Cerebellum (tissue), 4 donors: ENCODE measurements at places on chromosomes 3 and 15. TPM values are rescaled to one million over a fixed set of nuclear protein-coding genes. Genes with fewer than 3 reads are reported as not detected.

GRCh38 chr3:184172681-184173373, 1.8 kb upstream of the AP2M1 start:
- DNase-seq = no peak

DNA sequence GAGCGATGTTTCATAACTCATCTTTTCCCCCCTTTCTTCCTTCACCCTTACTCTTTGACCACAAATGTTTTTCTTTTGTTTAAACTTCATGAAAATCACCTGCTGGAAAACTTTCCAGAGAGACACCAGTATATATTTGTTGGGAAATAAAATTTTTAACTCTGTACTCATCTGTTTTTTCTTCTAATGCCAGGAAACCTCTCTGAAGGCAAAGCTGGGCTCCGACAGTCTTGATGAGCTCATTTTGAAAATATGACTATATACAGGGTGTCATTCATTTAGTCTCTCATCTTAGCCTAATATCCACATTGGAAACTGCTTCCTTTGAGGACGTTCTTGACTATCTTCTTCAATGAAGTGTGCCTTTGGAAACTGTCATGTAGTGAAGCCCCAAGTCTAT, 339.6 kb upstream of the ROBO2 start:
- DNase-seq = no peak

DNA sequence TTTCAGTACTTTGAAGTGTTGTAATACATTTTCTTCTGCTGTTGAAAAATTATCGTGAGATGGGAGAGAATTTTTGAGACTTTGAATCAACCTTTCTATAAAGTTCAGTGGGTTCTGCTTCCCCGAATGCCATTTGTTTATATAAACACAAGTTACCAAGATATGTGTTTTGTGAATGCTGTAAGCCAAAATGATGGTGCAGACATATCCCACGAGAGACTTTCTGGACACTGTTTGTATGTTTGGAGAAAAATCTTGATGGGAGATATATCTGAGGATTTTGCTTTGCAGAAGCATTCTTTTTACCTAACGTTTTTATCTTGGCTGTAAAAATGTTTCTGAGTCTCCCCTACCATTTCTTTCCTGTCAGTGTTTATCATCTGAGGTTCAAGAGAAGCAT, 526.6 kb upstream of the ZNF717 start:
- no peak for DNase-seq

- no peak for DNase-seq
Observed at GRCh38 chr3:43709022-43709421, 18.3 kb downstream of the ABHD5 start.

DNA sequence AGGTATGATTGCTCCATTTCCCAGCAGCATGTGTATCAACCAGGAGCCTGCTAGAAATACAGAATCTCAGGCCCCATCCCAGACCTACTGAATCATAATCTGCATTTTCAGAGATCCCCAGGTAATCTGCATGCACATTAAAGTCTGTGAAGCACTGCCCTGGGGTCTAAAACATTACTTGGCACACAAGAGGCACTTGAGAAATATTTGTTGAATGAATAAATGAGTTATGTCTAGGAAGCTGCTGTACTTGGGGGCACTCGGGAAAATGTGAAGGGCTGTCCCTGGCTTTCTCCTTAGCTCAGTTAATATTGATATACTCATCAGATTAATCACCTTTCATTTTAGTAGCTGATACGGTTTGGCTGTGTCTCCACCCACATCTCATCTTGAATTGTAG, 184.4 kb downstream of the RORA start:
- no peak for DNase-seq

DNA sequence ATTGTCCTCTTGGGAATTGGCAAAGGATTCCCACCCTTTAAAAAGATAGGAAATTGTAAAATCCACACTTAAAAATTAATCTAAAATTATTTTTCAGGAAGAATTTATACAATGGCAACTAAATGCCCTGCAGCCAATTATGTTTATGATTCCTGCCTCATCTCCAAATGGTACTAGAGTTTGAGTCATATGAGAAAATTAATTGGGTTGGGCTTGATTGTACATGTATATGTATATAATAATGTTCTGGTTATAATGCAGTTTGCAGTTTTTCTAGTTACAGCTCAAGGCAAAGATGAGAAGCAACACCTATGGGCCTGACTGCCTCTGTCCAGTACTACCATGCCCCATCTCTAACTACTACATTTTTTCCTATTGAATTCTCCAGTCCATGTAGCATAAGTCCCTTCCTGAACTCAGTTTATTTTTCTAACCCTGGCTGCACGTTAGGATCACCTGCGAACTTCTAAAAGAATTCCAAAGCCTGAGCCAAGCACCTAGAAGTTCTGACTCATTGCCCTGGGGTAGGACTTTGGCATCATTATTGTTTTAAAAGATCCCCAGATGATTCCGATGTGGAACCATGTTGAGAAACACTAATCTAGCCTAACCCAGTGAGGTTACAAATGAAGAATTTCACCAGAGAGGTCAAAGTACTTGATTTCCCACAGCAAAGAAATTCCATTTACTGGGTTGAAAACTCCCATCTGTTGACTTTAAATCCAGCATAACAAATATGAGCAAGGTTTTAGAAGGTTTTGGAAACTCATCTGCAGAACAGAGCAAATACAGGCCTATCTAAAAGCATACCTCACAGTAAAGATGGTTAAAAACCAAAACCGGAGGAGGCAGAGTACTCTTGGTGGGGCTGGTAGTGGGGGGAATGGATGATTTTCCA, 19.4 kb downstream of the TGFBR2 start:
- DNase-seq = no peak

DNA sequence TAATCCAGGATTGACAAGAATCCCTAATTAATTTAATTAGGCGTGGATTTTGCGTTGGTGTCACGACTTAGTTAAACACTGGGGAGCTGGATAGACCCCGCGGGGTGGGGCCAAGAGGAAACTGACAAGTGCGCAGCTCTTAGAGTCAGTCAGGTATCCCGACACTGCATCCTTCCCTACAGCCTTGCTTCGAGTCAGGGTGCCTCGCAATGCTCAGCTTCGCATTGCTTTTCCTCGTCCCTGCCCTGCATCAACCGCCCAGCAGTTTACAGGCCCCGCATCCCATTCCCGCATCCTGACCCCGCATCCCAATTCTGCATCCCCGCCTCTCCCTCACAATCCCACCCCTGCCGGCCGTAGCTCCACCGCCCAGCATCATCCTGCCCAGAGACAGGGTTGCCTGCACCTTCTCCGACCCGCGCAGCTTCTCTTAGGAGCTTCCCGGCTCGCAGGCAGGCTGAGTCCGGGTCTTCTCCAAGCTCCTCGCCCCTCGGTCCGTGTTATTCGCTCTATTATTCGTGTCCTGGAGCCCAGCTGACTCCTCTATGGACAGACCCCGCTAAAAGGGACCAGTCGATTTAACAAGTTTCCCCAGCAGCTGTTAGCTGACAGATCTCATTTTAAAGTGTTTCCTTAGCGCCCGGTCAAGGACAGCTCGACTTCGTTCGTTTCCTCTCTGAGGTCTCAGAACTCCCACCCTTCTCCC, 699 bp upstream of the SHOX2 start:
- DNase-seq = no peak

DNA sequence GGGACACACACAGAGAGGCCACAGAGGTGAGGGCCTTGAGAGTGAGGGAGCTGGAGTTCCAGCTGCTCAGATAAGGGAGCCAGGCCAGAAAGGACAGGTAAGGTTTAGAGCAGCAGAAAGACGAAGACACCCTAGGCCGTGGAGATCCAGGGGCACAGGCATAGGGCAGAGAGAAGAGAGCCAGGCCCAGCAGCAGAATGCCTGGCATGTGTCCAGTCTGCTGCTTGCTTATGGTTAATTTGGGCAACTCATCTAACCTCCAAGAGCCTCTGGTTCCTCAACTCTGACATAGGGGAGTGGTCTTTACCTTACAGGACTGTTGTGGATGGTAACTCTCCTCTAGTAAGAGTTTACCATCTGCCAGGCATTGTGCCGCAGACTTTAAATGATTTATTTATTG, 35.9 kb downstream of the STARD5 start:
- no peak for DNase-seq

- DNase-seq = no peak
Observed at GRCh38 chr3:40763807-40764206, 239.0 kb downstream of the ZNF621 start.

- DNase-seq = no peak
Observed at GRCh38 chr3:142664311-142664710, 59.5 kb upstream of the TRPC1 start.

DNA sequence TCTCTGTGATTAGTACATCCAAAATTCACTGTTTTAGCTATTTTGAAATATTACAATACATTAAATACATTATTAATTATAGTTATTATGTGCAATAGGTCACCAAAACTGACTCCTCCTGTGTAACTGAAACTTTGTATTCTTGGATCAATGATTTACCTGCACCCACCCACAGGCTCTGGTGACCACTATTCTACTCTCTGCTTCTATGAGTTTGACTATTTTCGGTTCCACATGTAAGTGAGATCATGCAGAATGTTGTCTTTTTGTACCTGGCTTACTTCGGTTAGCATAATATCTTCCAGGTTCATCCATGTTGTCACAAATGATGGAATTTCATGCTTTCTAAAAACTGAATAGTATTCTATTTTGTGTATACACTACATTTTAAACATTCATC, 43.8 kb downstream of the SLC2A2 start:
- DNase-seq = no peak

- no peak for DNase-seq
Observed at GRCh38 chr3:141646760-141647561, 91.1 kb upstream of the RNF7 start.

DNA sequence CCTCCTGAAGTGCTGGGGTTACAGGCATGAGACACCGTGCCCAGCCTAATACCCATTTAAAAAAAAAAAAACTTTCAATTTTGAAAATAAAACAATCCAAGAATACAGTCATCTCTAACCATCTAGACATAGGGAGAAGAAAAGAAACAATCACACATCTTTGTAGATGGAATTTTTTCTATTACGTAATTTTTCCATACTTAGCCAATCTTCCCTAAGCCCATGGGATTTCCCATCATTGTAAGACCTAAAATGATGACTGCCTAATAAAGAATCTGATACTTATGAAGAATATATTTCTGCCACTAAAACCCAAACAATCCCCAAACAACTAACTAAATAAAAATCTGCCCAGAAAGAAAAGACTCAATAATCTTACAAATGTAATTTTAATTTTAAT, 88.7 kb downstream of the CBLB start:
- DNase-seq = no peak

DNA sequence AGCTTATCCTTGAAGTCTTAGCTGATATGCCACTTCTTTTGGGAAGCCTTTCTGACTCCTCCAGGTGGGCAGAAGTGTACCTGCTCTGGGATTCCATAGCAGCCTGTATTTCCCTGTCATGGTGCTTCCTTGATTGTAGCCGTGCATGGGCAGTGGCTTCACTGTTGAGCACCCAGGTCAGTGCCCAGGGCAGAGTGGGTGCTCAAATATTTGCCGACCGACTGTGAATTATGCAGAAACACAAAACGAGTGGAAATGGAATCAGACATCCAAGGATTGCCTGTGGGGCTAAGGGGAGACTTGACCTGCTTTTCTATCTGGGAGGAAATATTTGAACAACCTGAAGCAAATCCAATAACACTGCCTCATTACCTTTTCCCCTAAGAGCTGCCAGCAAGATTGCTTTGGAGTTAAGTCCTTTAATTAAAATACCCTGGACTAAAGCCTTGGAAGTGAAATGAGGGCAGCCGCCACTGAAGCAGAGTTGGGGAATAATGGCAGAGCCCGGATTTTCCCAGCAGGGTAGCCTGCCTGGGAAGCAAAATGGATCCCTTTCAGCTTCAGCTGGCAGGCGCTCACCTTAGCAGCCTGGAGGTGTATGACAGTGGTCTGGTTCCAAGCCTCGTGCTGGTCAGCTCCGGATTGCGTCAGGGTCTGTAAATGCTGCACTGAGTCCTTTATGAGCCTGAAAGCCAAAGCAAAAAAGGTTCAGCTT, 14.9 kb downstream of the ACOX2 start:
- DNase-seq = peak; percentile 90

DNA sequence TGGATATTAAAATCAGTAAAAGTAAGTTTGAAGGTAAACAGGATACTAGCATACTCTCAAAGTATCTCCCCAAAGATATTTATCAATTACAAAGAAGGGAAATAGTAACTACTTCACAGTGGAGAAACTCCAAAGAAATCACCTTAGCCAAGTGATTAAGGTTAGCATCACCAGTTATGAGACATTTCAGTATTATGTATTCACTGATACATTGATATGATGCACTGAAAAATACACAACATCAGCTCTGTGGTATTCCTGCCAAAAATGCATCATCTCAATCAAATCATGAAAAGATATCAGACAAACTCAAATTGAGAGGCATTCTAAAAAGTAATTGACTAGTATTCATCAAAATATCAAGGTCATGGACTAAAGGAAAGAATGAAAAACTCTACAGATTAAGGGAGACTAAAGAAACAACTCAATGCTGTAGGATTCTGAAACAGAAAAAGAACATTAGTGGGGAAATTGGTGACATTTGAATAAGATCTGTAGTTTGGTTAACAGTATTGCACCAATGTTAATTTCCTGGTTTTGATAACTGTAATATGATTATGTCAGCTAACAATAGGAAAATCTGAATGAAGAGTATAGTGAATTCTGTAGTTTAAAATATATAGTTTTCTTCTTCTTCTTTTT, 215.4 kb downstream of the UACA start:
- DNase-seq = no peak

GRCh38 chr3:458653-459310, 262.2 kb downstream of the CHL1 start:
- DNase-seq = peak; percentile 28

GRCh38 chr3:3744826-3745225, 54.4 kb upstream of the LRRN1 start:
- no peak for DNase-seq

- no peak for DNase-seq
Observed at GRCh38 chr3:27360113-27361078, 8.8 kb downstream of the NEK10 start.

GRCh38 chr3:101484805-101485620, 28.0 kb downstream of the SENP7 start:
- DNase-seq = no peak

- no peak for DNase-seq
Observed at GRCh38 chr15:31392761-31393401, 66.2 kb downstream of the KLF13 start.

DNA sequence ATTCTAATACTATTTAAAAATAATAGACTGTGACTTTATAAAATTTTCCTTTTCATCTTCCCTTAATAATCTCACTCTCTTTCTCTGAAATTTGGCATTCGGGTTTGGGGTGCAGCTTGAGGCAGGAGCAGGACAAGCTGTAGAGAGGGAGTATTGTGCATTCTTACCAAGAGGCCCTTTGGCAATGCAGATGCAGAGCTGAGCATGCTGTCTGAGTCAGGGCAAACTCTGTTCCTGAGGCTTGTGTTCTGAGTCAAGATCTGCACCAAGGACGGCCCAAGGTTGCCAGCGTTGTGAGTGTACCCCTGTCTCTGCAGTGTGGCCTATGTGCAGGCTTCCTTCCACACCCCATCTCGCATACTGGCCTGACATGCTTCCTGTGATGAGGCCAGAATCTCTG, 343.8 kb upstream of the FRG2C start:
- no peak for DNase-seq

FAM3D gene
- not detected for total RNA-seq

TMC3 gene
- total RNA-seq = 0.09 TPM

TMCC1 gene
- total RNA-seq = 68.0 TPM

XYLB gene
- 12.0 TPM for total RNA-seq

ADAMTS7 gene
- 25.9 TPM for total RNA-seq

KLHL40 gene
- 0.09 TPM for total RNA-seq

TTC21A gene
- total RNA-seq = 9.7 TPM

CYP8B1 gene
- not detected for total RNA-seq

UNC13C gene
- 69.0 TPM for total RNA-seq

ABHD10 gene
- total RNA-seq = 60.9 TPM

GOLGA8T gene
- total RNA-seq = 0.64 TPM

POLG gene
- 35.2 TPM for total RNA-seq

ADPRH gene
- 1.6 TPM for total RNA-seq

MLF1 gene
- 24.5 TPM for total RNA-seq

GCSAM gene
- total RNA-seq = 0.27 TPM

GOLGA8B gene
- 106 TPM for total RNA-seq
